ENCODE measurements at places on chromosomes 11 and 22.
A peak's percentile ranks its signal among the peaks of the same experiment; 100 is the strongest.

DNA sequence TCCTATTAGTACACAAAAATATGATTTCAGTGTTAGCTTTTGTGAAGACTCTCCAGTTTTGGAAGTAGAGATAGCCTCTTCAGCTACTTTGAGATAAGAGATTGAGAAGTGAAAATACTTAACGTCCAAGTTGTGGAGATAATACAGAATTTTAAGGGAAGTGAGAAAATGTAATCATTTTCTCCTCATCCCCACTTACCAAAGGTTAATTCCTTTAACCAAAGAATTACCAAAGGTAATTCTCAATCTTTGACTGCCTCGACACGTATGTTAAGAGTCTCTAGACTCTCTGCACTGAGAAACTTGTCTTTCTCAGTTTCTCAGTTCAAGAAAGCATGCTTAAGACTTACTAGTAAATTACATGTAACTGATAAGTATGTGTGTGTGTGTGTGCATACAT is 15.3 kb downstream of the C11orf54 start:
- DNase-seq = no peak

- no peak for DNase-seq
These were observed 30.0 kb downstream of the PPP2R1B start for GRCh38 chr11:111736181-111736590.

DNA sequence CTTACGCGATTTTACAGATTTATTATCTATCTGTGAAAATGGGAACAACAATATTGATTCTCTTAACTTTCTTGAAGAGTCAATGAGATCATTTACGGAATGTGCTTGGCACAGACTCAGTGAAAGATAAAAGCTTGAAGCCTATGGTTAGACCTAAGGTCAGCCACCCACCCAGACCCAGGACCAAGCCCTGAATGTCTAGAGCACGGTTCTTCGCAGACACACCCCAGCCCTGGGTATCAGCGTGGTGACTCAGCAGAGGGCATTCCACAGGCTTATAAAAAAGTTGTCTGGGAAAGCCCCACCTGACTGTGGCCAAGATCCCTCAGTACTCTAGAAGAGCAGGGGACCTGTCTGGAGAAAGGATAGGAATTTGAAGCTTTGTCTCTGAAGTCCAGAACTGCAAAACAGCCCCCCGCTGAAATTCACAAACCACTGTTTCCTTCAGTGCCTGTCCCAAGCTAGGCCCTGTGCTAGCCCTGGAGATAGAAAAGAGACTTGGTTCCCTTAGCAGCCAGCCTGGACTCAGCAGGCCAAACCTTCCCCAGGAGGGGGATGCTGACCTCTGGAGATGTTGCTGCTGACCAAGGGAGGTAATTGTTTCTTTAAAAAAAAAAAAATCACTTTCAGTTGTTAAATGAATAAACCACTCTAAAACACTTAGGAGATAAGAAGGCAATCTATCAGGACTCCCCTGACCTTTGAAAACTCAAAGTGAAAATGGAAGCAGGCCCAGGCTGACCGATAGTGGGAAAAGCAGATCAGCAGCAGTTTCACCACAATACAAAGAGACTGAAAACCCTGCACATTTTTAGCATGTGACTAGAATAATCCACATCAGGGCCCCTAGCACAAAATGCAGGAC is 114.0 kb downstream of the ABTB2 start:
- no peak for DNase-seq

GRCh38 chr11:95045812-95046211 is 3.4 kb upstream of the KDM4F start:
- no peak for DNase-seq

DNA sequence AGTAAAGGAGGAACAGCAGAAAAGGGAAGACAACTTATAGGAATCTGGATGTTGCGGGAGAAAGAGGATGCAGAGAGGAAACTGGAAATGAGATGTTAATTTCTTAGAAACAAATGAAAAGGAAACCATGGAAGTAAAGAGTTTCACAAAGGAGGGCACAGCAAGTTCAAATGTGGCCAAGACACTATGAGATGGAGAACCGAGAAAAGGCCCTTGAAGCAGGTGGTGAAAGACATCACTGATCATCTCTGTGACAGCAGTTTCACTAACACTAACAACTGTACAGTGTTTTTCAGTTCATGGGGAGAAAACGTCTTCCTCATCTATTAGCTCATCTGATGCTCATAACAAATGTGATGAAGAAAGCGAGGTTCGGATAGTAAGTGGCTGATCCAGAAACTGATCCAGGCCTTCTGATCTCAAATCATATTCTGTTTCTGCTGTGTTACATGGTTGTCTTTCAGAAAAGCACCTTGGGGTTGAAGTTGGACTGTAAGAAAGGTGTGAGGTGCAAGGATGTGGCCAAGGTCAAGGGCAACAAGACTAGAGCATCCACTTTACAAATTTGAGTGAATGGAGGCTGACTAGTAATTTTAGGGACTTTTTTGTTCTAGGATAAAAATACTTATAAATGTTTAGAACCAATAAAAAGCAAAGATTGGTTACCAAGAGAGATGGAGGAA is 492.1 kb upstream of the CADM1 start:
- DNase-seq = no peak

- DNase-seq = no peak
These were observed 12.0 kb downstream of the ETS1 start for GRCh38 chr11:128575174-128575960.

- peak; percentile 46 for DNase-seq
These were observed 8.3 kb upstream of the SLC39A13 start for GRCh38 chr11:47399860-47400767.
